Mammary microvascular endothelial cell (primary cell): ENCODE measurements at places on chromosomes 5 and 9. TPM values are rescaled to one million over a fixed set of nuclear protein-coding genes. Genes with fewer than 3 reads are reported as not detected.

The HSPB3 gene
- not detected in 2 replicates for total RNA-seq

The PCDHA12 gene
- total RNA-seq, result not detected in 2 replicates

The GZMA gene
- total RNA-seq, result not detected in 2 replicates

The IGFBPL1 gene
- total RNA-seq, result not detected in 2 replicates

The SH3RF2 gene
- 0.59 and 1.1 TPM in 2 replicates for total RNA-seq

The FOXD4 gene
- not detected in 2 replicates for total RNA-seq

The REEP2 gene
- total RNA-seq, result 1.1 and 1.3 TPM in 2 replicates

The LCN12 gene
- total RNA-seq, result not detected in 2 replicates

The KCNV2 gene
- not detected in 2 replicates for total RNA-seq

The MEIKIN gene
- total RNA-seq, result not detected in 2 replicates

The SYNPO gene
- total RNA-seq, result 40.3 and 41.0 TPM in 2 replicates

The MPDZ gene
- 32.8 and 35.4 TPM in 2 replicates for total RNA-seq

The DRD1 gene
- total RNA-seq, result not detected in 2 replicates

The AIF1L gene
- total RNA-seq, result 18.6 and 19.2 TPM in 2 replicates

The DCANP1 gene
- not detected in 2 replicates for total RNA-seq

The TEX48 gene
- not detected in 2 replicates for total RNA-seq

The INSL4 gene
- not detected in 2 replicates for total RNA-seq

The KCNIP1 gene
- 0.10 and 0.20 TPM in 2 replicates for total RNA-seq

The OLFM1 gene
- total RNA-seq, result 2.1 and 4.7 TPM in 2 replicates

The IQGAP2 gene
- total RNA-seq, result 0.39 and 1.1 TPM in 2 replicates
